GOT3 (cell line): ENCODE measurements at places on chromosomes 1 and 21.

DNA sequence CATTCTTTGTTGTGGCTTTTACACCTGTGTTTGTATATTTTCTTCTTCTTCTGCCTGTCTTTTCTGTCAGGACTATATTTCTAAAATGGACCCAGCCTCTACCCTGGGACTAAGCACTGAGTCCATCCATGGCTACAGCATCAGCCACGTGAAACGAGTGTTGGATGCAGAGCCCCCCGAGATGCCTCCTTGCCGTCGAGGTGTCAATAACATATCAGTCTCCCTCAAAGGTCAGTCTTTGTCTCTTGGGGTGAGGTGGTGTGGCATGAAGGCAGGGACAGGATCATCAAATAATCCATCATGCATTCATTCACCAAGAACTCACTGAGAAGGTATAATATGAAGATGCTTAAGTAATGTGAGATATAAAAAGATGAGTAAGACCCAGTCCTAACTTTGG, 19.1 kb upstream of the IPO9 start:
- DNase-seq = no peak

DNA sequence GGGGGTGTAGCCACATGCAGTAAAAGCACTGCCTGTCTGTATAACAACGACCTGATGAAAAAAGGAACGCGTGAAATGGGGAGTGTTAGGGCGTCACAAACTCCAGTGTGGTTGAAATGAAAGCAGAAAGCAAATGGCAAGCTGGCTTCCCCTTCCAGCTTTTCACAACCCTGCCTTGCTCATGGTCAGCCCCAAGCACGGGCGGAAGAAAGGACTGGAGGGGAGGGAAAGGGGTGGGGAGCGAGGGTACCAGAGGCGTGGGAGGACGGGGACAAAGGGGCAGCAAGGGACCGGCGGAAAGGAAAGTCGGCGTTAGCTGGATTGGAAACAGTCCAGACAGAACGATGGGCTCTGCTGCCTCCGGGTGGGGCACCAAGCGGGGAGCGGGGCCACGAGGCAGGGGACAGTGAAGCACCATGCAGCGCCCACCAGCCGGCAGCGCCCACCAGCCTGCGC, 9.6 kb downstream of the VPS26C start:
- DNase-seq = no peak

DNA sequence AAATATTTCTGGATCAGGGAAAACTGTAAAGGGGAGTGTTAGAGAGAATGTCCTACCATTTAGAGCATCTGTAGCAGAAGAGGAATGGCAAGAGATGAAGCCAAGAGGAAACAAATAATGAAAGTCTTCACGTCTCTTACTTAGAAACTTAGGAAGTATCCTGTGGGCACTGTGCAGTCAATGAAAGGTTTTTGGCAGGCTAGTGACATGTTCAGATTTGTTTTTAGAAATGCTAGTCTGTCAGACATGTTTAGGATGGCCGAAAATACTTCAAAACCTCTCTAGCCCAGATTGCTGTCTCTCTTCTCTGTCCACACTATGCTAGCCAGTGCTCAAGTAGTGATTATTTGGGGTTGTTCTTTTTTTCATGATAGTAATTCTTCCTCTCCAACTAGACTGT, 48.6 kb upstream of the RGL1 start:
- no peak for DNase-seq

DNA sequence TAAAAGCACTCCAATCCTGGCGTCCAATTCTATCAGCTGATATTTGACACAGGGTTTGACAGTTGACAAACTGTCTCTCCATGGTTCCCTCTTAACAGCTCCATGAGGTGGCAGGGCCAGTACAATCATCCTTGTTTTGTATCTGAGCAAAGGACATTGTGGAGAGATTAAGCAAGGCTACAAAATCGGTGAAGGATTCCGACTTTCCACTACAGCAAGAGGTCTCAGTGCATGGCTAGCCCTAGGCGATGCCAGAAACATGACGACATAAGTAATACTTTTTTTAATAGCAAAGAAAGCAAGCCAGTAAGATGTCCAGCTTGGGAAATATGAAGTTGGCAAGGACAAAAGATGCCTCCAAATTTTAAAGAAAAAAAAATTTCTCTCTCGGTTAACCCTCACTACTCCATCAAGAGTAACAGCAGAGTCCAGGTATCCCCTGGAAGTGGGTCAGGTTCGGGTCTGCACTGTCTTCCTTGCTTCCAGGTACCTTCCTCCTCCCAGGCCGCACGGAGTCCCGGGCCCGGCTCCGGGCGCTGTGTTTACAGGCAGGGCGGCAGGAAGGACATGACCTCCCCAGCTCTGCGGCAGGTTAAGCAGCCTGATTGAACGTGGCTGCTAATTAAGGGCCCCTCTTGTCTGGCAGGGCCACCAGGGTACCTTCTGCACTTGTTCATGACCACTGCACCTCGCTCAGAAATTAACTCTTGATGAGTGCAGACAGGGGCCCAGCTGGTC, 106.1 kb downstream of the SIM2 start:
- DNase-seq = no peak

GRCh38 chr21:44793592-44794374, 7.8 kb downstream of the UBE2G2 start:
- DNase-seq = no peak

- no peak for DNase-seq
Measured at GRCh38 chr1:206866062-206866461, 639 bp downstream of the IL20 start.

DNA sequence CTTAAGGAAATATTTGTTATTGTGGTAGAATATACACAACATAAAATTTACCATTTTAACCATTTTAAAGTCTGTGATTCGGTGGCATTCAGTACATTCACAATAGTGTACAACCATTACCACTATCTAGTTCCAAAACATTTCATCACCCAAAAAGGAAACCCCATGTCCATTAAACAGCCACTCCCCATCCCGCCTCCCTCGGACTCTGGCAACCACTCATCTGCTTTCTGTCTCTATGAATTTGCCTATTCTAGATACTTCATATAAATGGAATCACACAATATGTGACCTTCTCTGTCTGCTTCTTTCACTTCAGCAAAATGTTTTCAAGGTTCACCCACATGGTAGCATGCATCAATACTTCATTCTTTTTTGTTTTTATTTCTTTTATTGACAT, 51.3 kb downstream of the PTP4A2 start:
- no peak for DNase-seq

DNA sequence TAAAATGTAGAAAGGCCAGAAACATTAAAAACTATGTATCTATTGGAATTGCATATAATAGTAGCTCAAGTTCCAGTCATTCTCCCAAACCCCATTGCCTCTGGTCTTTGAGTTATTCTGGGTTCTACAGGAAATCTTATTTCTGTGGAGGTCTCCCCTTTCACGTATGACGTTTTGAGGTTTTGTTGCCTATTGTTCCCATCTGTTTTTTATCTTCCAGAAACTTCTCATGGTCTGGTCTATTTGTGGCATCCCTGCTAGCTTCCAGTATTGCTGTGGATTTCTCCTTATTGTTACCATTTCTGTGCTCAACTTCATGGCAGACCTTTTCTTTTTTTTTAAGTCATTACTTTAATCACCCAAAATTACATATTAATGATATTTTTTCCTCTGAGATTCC, 43.3 kb downstream of the DTL start:
- no peak for DNase-seq

- no peak for DNase-seq
Measured at GRCh38 chr1:95393434-95393833, 159.4 kb downstream of the RWDD3 start.

DNA sequence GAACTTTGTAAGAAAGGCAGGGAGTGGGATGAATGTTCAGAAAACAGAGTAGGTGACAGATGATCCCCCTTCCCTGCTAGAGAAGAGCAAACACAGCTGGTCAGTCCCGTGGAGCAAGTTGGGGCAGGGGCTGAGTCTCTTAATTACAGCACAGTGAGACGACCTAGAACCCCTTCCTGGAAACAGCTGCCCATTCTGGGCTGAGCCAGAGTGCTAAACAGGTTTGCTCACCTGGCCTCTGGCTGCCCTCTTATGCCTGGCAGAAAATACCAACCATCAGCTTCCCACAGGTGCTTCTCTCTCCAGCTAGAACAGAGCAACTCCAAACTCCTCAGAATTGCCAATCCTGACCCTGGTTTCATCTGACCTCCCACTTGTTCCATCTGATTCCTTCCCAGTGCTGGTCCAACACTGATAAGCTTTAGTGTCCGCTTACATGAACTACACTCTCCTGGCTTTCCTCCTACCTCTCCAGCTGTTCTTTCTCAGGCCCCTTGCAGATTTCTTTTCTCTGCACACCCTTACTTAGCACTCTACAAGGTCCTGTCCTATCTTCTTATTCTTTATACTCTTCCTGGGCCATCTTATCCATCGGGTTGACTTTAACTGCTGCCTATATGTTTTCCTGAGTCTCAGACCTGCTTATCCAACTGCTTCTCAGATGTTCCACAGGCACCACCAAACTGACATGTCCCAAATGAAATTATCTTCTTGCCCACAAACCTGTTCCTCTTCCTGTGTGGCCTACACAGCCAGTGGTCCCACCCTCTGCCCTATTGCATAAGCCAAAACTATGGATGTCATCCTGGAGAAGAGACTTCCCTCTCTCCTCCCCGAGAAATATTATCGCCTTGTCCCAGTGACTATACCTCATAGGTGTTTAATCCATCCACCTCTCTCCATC, 22.6 kb upstream of the COL9A2 start:
- DNase-seq = no peak

DNA sequence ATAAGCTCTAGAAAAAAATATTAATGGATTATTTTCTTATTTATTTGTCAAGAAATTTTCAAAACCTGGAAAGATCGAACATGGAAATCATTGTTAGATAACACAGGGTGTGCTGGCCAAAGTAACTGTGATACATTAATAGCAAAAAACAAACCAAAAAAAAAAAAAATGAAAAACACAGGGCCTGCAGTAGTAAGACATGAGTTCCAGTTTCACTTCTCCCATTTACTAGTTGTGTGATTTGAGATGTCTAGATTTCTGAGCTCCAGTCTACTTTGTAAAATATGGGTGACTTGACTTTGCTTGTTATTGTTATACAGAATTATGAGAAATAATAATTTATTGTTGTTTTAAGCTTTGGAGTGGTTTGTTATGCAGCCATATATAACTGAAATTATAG, 13.6 kb downstream of the FAM177B start:
- DNase-seq = no peak

DNA sequence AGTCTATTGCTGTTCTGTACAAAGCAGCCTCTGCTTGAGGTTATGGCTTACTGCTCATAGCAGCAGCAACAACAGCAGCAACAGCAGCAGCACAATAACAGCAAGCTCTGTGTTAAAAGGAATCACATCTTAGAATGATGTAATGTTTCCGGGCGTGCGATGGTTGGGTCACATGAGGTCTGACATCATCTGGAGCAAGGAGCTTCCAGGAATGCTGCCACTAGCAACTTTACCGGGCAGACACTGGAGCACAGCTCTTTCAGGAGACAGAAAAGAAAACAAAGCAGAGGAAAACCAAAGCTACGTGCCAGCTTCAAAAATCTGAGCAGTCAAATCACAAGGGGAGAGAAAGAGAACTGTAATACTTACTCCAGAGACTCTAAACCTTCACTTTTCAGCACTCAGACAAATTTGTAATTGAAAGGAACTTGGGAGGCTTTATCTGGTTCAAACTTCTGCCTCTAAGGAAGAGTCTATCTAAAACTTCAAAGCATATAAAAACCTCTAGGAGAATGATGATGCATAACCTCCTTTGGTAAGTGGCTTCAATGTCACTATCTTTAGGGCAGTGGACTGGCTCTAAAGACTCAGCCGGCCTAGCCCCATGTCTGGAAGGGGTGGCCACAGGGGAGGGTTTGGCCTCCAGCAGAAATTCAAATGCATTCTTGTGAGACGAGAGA, 28.3 kb upstream of the RAB3GAP2 start:
- DNase-seq = peak; percentile 38

DNA sequence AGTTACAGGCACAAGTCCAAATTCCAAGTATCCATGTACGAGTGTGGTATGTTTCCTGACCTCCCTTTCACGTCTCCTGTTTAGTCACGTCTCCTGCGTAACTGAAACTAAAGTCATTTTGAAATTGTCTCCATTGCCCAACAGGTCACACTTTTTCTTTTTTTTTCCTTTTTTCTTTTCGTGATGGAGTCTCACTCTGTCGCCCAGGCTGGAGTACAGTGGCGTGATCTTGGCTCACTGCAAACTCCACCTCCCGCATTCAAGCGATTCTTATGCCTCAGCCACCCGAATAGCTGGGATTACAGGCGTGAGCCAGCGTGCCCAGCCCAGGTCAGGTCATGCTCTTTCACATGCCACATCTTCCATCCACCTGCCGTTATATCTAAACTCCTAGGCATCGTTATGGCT, 38.2 kb downstream of the L1TD1 start:
- no peak for DNase-seq

GRCh38 chr1:61887076-61887867, 145.0 kb downstream of the PATJ start:
- DNase-seq = no peak

DNA sequence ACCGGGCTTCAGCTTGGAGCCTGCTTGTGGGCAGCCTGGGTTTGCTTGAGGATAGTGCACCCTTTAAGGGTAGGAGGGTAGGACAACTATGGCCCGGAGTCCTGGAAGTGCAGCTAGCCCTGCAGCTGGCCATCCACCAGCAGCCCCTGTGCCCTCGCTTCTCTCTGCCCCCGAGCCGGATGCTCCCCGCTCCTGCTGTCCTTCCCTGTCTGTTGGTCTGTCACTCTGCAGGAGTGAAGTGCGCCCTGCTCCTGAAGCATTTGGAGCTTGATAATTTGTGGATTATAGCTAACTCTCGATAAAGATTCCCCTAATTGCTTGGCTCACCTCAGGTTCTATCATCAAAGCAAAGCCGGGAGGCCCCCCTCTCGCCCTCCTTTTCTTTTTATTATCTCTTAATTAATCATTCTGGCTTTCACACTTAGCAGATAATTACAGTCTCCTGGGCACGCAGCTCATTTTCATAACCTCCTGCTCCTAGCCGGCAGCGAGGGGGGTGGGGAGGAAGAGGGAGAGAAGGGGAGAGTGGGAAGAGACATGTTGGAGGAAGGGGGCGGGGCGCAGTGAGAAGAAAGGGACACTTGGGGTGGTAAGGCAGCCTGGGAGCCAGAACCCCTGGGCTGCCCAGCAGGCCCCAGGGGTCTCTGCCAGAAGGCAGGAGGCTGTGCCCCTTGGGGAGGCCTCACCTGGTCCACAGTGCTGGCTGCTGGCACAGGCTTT, 14.4 kb downstream of the KIRREL1 start:
- no peak for DNase-seq

DNA sequence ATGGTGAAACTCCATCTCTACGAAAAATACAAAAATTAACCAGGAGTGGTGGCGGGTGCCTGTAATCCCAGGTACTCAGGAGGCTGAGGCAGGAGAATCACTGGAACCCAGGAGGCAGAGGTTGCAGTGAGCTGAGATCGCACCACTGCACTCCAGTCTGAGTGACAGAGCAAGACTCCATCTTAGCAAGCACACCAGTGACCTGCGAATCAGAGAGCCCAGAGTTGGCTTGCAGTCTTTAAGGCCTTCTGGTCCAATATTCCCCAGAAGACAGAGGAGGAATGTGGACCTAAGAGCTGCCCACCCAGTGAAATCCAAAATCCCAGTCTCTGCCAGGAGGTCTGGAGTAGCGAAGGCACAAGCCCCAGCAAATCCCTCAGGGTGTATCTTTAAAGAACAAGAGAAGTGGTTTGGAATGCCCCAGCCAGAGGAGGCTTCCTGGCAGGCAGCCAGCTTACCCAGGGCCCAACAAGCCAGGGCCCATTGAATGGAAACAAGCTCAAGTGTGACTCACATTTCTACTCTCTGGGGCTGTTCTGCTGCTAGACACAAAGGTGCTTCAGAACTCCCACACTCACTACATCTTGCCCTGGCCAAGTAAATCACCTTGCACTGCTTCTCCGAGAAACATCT, 23.9 kb downstream of the GPR161 start:
- no peak for DNase-seq
